GM12892 (cell line): ENCODE measurements at places on chromosomes 11 and 22.
A peak's percentile ranks its signal among the peaks of the same experiment; 100 is the strongest.

DNA sequence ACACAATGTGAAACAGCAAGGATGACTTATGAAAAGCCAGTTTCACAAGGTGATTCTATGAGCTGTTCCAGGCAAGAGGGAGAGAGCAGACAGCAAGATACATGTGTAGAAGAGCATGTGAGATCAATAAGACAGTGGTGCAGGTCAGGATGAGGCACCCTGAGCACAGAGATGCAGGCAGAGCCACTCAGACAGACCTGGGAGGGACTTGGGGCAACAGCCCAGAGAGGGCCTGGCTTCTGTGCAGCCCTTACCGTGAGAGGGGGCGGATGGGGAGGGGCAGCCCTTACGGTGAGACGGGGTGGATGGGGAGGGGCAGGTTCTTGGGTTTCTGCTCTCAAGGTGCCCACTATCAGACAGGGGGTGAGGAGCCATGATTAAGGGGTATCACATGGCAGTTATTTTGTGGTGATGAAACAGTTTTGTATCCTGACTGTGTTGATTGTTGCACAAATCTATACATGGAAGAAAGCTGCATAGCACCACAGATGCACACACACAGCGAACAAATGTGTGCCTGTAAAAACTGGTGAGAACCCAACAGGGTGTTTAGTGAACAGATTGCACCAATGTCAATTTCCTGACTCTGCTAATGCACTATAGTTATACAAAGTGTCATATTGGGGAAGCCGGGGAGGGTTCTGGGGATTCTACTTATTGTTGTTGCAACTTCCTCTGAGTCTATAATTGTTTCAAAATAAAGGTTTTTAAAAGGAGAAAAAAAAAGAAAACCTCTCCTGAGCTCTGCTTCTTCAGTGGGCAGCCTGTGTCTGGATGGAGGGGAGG lies 5.2 kb upstream of the C22orf42 start:
- no peak for DNase-seq

DNA sequence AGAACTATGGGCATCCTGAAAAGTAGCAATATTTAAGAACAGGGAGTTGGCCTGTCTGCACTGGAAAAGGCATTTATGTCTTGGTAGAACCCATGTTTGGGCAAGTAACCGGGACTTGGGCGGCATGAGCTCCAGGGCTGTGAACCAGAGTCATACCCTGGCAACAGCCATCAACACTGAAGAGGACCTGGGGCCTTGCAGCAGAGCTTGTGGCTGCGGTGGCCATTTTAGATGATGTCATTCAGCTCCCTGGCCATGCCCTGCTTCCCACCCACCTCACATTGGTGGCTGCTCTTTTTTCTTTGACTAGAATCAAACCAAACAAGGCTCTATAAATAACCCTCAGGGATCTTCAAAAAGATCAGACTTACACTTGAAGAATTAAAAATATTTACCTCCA lies 26.6 kb downstream of the EHF start:
- DNase-seq, result no peak

GRCh38 chr11:76209973-76210930 lies 4.0 kb upstream of the WNT11 start:
- no peak for DNase-seq

DNA sequence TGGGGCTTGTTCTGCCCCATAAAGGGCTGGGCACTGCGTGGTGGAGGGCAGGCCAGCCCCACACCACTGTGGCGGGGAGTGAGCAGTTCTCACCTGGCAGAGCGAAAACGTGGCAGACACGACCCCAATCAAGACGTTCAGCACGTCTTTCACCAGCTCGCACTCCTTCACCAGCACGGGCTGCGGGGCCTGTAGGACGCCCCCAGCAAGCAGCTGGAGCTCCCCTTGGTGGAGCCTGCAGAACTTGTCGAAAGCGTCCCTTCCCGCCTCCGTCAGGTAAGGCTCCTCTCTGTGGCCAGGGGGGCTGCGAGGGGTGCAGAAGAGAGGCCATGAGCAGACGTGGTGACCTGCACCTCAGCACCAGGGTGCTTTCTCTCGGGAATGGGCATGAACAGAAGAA lies 11.6 kb downstream of the TUBGCP6 start:
- DNase-seq, result no peak

DNA sequence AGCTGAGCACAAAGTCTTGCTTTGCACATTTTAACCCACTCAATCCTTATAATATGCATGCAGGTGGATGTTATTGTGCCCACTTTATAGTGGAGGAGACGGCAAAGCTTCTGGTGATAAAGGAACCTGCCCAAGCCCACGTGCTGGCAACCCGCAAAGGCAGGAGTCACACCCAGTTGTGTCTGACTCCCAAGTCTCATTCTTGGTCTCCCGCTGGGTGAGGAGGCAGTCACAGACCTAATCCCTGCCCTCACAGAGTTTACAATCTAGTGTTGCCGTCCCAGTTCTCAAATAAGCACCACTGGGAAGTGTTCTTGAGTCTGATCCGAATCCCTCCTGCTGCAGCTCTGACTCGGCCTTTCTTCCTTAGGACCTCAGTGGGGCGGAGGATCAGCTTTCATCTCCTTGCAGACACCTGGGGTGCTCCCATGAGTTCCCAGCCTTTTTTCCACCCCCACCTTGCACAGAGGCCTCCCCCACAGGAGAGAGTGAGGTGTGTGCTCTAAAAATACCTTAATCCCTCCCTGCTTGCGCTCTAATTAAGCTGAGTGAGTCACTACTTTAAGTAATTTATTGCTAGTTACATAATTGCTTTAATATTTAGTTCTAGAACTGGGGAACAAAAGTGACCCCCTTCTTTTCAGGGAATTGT lies 15.1 kb downstream of the PDE2A start:
- no peak for DNase-seq

GRCh38 chr11:120645639-120646038 lies 134.1 kb downstream of the GRIK4 start:
- DNase-seq, result no peak

- peak; percentile 58 for DNase-seq
Observed at GRCh38 chr22:30754971-30755758, 60.5 kb downstream of the OSBP2 start.

DNA sequence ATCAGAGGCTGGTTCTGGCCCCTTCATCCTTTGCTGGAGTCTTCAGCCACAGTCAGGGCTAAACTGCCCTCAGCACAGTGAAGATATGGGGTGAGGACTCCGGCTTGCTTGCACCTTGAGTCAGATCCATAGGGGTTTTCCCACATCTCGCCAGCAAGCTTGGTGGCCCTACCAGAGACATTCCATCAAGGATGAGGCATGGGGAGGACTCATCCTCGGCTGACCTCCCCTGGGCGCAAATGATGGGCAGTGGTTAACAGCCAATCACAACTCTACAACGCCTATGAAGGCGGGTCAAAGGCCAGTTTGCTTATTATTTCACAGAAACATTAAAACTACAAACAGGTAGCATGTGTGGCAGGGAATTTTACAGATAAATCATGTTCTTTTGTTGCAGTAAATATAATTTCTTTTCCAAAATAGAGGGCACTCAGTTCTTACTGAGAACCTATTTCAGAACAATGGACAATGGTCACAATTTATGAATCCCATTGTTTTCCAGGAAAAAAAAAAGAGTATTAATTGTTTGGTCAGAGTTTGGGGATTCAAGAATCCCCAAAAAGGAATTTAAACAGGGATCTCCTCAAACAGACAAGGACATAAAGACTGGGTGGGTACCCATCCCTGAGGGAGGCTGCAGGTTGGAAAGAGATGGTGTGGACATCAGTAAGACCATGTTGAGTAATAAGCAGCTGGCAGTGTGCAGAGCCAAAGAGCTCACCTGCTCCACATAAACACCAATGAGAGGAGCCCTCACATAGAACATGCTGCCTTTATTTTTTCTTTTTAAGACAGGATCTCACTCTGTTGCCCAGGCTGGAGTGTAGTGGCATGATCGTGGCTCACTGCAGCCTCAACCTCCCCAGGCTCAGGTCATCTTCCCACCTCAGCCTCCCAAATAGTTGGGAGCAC lies 14.8 kb downstream of the PLAAT3 start:
- no peak for DNase-seq

DNA sequence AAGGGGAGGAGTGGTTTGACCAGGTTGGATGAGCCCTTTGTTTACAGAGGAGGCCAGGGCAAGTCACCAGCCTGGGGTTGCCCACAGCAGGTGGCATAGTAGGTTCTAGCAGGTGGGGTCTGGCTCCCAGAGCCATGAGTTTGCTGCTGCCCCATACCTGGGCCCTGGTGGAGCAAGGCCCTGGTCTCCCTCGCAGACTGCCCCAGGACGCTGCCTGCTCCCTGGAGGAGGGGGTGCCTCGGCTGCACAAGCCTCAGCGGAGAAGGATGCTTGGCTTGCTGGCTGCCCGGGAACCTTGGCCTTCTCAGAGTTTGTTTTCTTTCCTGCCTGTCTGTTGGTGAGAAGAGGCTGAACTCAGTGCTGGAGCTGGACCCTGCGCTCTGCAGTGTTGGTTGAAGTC lies 54.9 kb downstream of the LRP5 start:
- no peak for DNase-seq

- DNase-seq, result no peak
Observed at GRCh38 chr11:128707681-128708080, 13.8 kb downstream of the FLI1 start.
